Amniotic stem cell (primary cell): ENCODE measurements at places on chromosomes 12 and 14.

DNA sequence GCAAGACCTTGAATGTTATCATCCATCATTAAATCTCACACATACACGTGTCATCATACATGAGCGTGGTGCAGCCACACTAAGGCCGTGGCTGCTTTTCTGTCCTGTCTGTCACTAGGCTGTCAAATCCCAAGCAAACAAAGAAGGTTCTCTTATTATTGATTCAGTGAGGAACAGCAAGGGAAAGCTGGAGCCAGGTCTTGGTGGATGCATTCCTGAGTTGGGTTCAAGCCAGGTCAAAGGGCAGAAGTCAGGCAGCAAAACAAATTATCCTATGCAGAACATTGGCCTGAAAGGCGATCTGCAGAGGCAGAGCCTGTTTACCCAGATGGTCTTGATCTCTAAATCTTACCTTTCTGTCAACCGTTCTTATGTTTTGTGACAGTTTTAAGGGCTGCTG lies 252.3 kb downstream of the NEDD1 start:
- DNase-seq, result no peak

- DNase-seq, result no peak
These were observed 25.0 kb upstream of the GSG1 start for GRCh38 chr12:13128291-13128965.

DNA sequence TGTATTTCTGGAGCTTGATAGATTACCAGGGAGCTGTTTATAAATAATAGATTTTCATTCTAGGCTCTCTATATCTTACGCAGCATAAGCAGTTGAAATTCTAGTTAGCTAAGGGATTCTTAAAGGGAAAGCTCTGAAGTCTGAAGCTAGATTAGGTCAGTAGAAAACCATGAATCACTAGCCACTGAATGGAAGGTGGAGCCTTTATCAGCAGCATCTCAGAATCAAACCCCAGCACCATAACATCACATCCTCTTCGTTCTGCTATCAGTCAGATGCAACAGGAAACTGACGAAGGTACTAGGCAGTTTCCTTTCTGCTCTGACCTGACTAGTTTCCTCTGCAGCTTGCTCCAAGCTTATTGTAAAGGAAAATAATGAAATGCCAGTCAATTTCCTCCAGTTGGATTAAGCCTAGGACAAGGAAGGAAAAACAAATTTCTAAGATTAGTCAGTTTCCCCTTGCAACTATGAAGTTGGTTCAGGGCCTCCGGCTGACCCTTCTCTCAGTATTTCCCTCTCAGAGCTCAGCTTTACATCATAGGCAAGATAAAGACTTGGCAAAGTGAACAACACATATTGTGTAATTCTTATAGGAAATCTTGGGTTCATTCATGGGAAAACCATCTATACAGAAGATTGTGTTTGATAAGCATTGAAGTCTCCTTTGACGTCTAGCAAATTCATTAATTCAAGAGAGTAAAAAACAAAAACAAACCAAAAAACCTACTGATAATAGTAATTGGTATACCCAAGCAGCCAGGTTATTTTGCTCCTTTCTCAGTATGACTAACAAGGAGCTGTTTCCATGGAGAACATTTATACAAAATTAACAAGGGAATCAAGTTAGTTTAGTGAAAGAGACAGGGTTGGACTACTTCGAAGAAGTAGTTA lies 43.4 kb upstream of the CFAP54 start:
- peak; percentile 68 for DNase-seq

DNA sequence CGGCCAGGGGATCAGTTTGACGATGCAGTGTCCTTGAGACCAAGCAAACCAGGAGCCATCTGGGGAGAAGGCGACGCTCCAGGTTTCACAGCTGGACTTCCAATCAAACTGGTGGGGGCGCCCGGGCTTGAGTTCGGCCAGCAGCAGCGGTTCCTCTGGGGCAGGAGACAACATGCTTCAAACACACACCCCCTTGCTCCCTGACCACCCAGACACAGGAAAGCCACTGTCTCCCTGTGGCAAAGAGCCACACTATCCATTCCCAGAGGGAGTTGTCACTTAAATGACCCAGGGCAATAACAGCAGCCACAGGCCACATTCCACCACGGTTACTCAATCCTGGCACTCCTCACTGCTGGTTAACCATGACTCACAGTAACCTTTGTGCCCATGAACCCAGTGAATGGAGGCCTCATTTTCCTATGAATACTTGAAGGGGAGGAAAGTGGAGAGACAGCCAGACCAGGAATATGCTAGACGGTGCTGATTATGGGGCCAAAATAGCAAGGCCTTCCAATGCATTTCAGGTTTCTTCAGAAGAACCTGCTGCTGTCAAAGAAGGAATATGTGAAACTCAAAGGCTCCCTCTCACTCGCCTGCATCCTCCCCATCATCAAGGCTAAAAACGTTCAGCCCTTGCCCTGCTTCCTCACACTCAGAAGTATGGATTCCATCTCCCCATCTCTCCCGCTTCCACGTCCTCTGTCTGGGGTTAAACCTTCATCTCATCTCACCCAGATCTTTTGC lies 8.5 kb downstream of the WSB2 start:
- DNase-seq, result peak; percentile 88

- DNase-seq, result no peak
These were observed 12.3 kb downstream of the SCAF11 start for GRCh38 chr12:45978108-45978507.

DNA sequence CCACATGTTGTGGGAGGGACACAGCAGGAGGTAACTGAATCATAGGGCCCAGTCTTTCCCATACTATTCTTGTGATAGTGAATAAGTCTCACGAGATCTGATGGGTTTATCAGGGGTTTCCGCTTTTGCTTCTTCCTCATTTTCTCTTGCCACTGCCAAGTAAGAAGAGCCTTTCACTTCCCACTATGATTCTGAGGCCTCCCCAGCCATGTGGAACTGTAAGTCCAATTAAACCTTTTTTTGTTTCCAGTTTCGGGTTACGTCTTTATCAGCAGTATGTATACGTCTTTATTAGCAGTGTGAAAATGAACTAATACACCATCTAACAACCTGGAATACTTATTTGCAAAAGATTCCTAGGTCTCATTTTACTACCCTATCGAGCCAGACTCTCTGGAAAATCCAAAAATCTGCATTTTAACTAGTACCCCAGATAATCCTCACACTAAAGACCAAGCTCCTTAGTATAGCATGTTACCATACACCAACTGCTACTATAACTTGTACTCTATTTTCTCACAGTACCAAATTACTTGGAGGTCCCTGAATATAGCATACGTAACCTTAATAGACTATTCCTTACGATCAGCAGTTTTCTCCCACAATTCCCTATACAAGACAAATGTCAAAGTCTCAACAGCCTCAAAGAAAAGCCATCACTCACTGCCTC lies 11.5 kb downstream of the GTF2A1 start:
- DNase-seq, result no peak

DNA sequence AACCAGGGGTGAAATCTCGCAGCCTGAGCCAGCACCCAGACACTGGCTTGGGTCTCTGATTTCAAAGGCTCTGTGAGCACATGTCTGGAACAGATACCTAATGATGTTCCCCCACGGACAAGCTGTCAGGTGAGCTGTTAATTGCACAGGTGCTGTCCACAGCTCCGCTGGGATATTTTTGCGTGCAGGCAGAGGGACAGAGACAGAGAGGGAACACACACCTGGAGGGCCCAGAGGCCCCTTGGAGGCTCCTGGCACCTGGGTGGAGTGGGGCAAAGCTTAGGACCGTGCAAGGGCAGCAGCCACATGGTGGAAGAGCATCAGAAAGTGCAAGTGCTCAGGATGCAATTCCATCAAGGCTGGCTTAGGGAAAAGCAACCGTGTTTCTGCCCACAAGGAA lies 57.3 kb downstream of the ARL6IP4 start:
- DNase-seq, result no peak

- no peak for DNase-seq
These were observed 66.3 kb upstream of the ESRRB start for GRCh38 chr14:76309572-76310162.

- DNase-seq, result no peak
These were observed 76.1 kb downstream of the OTOGL start for GRCh38 chr12:80175307-80175930.

- peak; percentile 42 for DNase-seq
These were observed 150.9 kb upstream of the IGF1 start for GRCh38 chr12:102631274-102631673.
